ENCODE measurements at places on chromosomes 2 and 18. TPM values are rescaled to one million over a fixed set of nuclear protein-coding genes. Genes with fewer than 3 reads are reported as not detected.
A peak's percentile ranks its signal among the peaks of the same experiment; 100 is the strongest.

DNA sequence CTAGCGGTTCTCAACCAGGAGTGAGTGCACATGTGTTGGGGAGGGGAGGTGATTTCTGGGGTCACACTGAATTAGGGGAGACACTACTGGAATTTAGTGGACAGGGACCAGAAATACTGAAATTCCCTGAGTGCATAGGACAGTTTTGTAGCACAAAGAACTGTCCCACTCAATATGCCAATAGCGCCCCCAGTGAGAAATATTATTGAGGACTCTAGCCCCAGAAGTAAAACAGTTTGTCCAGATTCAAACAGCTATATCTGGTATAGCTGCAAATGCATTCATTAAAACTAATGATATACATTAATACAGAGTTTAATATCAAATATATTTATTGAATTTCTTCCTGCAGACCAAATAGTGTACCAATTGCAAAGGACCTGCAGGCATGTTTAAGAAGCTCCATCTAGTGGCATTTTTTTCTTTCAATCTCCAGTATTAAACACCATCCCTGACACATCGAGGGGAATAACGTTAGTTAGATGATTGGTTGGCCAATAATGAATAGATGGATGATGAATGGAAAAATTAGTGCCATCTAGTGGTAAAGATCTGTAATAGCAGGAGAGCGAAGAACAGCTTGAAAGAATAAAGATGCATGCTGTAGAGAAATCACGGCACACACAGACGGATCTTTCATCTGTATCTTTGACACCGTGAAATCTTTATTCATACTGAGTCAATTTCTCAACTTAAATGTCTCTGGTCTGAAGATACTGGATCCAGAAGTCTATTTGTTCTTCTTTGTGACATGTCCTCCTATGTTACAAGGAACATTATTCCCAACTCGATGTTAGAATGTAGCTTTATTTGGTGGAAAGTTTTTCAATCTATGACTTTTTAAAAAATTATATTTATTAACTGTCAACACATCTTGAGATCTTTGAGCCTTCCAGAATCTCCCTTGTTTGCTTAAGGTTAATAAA lies 62.5 kb downstream of the DHRS9 start:
- no peaks in the 10 kb centered on the region for H3K36me3 ChIP-seq
- no peak overlapping the region for H3K4me3 ChIP-seq
- DNase-seq = peak; percentile 78

DNA sequence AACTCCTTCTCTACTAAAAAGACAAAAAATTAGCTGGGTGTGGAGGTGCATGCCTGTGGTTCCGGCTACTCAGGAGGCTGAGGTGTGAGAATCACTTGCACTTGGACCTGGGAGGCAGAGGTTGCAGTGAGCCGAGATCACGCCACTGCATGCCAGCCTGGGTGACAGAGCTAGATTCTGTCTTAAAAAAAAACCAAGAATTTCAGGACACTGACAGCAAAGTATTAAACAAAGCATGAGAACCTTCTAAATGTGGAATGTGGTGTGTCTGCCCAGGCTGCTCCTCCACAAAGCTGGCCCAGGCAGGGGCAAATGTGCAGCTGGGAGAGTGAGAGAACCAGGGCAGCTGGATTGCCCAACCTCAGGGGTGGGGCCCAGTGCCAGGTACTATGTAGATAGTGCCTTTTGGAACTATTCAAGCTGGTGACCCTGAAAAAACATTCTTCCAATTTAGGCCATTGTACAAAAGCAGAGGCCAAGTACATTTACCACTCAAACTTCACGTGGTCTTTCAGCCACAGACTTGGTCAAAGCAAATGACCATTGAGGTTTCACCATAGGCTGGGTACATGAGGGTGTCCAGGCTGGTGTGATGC lies 6.7 kb upstream of the UGT1A5 start:
- peak; percentile 48 for DNase-seq
- no peak overlapping the region for H3K27ac ChIP-seq
- no peak overlapping the region for H3K4me3 ChIP-seq
- peaks cover 19% of the 10 kb centered on the region for H3K4me1 ChIP-seq

DNA sequence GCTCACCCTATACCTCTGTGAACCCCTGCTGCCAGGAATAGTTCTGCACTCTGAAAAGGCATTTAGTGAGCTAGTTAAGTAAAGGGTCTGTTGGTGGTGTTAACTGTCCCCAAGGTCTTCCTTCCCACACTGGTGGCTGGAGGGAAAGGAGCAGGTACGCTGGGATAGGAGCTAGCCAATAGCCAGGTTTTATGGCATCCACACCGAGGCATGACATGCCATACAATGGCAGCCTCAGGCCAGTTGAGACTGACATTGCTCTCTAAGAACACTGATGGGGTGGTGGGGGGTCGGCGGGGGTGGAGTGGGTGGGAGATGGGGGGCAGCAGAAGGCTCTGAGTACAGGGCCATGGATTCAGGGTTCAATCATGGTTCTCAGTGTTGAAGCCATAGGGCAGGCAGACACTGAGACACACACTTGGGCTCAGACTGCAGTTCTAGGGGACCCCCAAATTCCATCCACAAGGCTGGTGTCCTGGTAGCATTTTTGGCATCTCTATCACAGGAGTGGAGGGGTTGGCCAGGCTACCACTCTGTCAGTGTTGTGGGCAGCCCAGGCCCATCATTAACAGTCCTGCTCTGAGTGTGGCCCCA lies 136.0 kb downstream of the CTIF start:
- H3K27ac ChIP-seq = no peak overlapping the region
- H3K4me3 ChIP-seq = no peak overlapping the region
- H3K27me3 ChIP-seq = no peaks in the 10 kb centered on the region
- H3K4me1 ChIP-seq = no peaks in the 10 kb centered on the region
- no peak for DNase-seq

TEX44 gene
- total RNA-seq = not detected

DNA sequence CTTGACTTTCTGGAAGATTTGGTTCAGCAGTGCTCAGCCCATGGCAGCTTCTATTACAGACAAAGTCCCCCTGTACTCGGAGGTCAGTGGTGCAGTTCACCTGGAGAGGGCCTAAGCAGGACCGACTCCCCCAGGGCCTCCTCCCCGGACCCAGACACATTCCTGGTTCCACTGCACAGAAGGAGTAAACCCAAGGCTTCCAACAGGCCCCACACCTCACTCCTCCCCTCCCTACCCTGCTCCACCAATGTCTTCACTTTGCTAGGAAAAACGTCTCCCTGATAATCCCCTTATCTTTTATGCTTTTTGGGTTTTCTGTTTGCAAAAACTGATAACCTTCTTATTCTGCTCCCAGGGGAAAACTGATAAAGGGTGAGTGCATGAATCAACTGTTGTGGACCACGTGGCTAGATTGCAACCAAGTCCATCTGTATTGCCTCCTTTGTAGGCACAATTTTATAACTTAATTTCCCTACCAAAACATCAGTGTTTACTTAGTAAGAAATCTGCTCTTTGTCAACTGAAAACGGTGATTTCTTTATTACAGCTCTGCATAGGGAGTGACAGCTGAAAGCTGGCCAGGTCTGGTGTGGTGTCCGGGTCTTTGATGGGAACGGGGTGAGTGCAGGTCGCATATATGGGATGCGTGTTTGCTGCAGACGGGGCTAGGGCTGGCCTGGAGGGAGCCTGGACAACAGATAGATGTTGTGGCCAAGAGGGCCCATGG lies 202.5 kb downstream of the GLI2 start:
- H3K4me3 ChIP-seq = no peak overlapping the region
- no peak for DNase-seq
- no peak overlapping the region for H3K27ac ChIP-seq
- H3K27me3 ChIP-seq = no peaks in the 10 kb centered on the region

DNA sequence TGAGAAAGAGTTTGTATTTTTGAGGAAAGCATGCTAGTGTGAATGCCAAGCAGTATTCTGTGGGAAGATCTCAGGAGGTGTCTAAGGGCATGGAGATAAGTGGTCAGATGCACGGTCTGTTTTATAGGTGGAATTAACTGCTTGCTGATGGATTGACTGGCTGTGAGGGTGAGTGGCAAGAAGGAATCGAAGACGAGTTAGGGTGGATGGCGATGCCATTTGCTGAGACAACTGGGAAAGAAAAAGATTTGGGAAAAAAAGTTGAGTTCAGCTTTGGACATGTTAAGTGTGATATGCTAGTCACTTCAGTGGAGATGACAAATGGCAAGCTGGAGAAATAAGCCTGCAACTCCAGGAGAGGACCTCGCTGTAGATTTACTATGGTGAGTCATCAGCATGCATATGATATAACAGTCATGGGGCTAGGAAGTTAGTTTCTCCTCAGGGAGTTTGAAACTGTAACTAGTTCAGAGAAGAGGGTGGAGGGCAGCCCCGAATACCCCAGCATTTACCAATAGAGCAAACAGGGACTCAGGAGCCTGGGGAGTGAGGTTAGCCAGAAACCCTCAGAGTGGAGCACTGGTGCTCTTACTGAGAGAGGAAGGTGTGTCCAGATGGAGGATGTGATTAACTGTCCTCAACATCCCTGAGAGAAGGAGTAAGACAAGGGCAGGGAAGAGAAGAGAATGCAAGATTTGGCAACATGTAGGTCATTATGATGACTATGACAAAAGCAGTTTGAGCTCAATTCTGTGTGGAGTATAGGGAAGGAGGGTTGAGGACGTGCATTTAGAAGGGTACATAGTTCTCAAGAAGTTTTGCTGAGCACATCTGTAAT lies 2.0 kb upstream of the HK2 start:
- peak; percentile 34 for DNase-seq
- H3K27ac ChIP-seq = no peak overlapping the region
- H3K4me3 ChIP-seq = no peak overlapping the region

- DNase-seq = no peak
- no peak overlapping the region for H3K27ac ChIP-seq
- peaks cover 40% of the 10 kb centered on the region for H3K4me1 ChIP-seq
- H3K4me3 ChIP-seq = no peak overlapping the region
- no peaks in the 10 kb centered on the region for H3K27me3 ChIP-seq
Observed at GRCh38 chr2:64832936-64833335, 156.3 kb upstream of the SLC1A4 start.

GRCh38 chr2:75199428-75200011 lies at the start of gene TACR1:
TACR1 (minus strand) TSS chr2:75199520; CDS start chr2:75198934, 586 bp downstream.
- H3K4me1 ChIP-seq = no peaks in the 10 kb centered on the region
- peak; percentile 26 for DNase-seq

GRCh38 chr18:56256659-56257058 lies 381.7 kb downstream of the TXNL1 start:
- H3K4me1 ChIP-seq = peaks cover 6% of the 10 kb centered on the region
- no peaks in the 10 kb centered on the region for H3K27me3 ChIP-seq
- no peak for DNase-seq
- H3K36me3 ChIP-seq = no peaks in the 10 kb centered on the region
- H3K4me3 ChIP-seq = no peak overlapping the region

- no peaks in the 10 kb centered on the region for H3K36me3 ChIP-seq
- H3K27me3 ChIP-seq = no peaks in the 10 kb centered on the region
- no peak for DNase-seq
- H3K4me1 ChIP-seq = no peaks in the 10 kb centered on the region
- no peak overlapping the region for H3K27ac ChIP-seq
Observed at GRCh38 chr18:37242091-37242490, 323.5 kb downstream of the CELF4 start.

ADAM23 gene
- total RNA-seq = not detected

- no peaks in the 10 kb centered on the region for H3K36me3 ChIP-seq
- no peaks in the 10 kb centered on the region for H3K4me1 ChIP-seq
- no peak for DNase-seq
Observed at GRCh38 chr18:75365837-75366236, 61.7 kb downstream of the SMIM21 start.

SERPINB12 gene
- total RNA-seq = not detected

- H3K27ac ChIP-seq = no peak overlapping the region
- no peaks in the 10 kb centered on the region for H3K4me1 ChIP-seq
- DNase-seq = peak; percentile 57
- no peaks in the 10 kb centered on the region for H3K36me3 ChIP-seq
- H3K4me3 ChIP-seq = no peak overlapping the region
Observed at GRCh38 chr18:10100941-10101701, 187.3 kb downstream of the VAPA start.

TRAK2 gene
- total RNA-seq = 19.9 TPM

DNA sequence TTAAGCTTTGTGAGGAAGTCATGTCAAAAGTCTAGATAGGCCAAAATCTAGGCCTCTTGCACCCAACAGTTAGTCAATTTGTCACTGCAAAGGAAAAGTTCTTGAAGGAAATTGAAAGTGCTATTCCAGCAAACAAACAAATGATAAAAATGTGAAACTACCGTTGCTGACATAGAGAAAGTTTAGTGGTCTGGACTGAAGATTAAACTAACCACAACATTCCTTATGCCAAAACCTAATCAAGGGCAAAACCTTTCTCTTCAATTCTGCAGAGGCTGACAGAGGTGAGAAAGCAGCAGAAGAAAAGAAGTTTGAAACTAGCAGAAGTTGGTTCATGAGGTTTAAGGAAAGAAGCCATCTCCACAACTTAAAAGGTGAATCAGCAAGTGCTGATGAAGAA lies 44.0 kb upstream of the LRRTM4 start:
- no peak overlapping the region for H3K4me3 ChIP-seq
- no peaks in the 10 kb centered on the region for H3K27me3 ChIP-seq
- H3K27ac ChIP-seq = no peak overlapping the region
- no peak for DNase-seq
- H3K36me3 ChIP-seq = no peaks in the 10 kb centered on the region
- no peaks in the 10 kb centered on the region for H3K4me1 ChIP-seq

- no peak overlapping the region for H3K4me3 ChIP-seq
- no peak for DNase-seq
- peaks cover 32% of the 10 kb centered on the region for H3K27me3 ChIP-seq
- peaks cover 12% of the 10 kb centered on the region for H3K4me1 ChIP-seq
- no peak overlapping the region for H3K27ac ChIP-seq
- no peaks in the 10 kb centered on the region for H3K36me3 ChIP-seq
Observed at GRCh38 chr2:10932345-10933151, 20.8 kb downstream of the KCNF1 start.

EMX1 gene
- not detected for total RNA-seq

ZNF385B gene
- total RNA-seq = not detected

- no peaks in the 10 kb centered on the region for H3K27me3 ChIP-seq
- no peak overlapping the region for H3K4me3 ChIP-seq
- H3K27ac ChIP-seq = no peak overlapping the region
- H3K36me3 ChIP-seq = no peaks in the 10 kb centered on the region
Observed at GRCh38 chr18:30280186-30280585, 762.4 kb downstream of the DSC3 start.

RAB6C gene
- not detected for total RNA-seq

GRCh38 chr18:43917520-43917919 lies 640.2 kb upstream of the SYT4 start:
- no peak overlapping the region for H3K27ac ChIP-seq
- no peak overlapping the region for H3K4me3 ChIP-seq
- peaks cover 6% of the 10 kb centered on the region for H3K4me1 ChIP-seq
- DNase-seq = no peak

DNA sequence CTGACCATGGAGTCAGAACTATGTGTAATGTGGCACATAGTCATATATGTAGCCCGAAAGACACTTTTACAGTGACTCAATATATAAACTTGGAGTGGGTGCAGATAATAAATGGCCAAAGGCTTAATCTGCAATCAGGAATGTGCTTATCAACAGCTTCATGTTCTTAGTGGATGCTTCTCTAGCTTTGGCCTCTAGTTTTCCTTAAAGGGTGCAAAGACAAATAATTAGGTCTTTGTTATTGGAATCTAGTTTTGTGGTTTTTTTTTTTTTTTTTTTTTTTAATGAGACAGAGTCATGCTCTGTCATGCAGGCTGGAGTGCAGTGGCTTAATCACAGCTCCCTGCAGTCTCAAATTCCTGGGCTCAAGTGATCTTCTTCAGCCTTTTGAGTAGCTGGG lies 625.6 kb downstream of the EPHA4 start:
- no peak overlapping the region for H3K27ac ChIP-seq
- no peaks in the 10 kb centered on the region for H3K4me1 ChIP-seq
- no peaks in the 10 kb centered on the region for H3K36me3 ChIP-seq
- H3K27me3 ChIP-seq = no peaks in the 10 kb centered on the region
- H3K4me3 ChIP-seq = no peak overlapping the region

- H3K4me3 ChIP-seq = no peak overlapping the region
- peaks cover 12% of the 10 kb centered on the region for H3K4me1 ChIP-seq
- H3K27me3 ChIP-seq = no peaks in the 10 kb centered on the region
Observed at GRCh38 chr2:33810046-33810835, 211.1 kb upstream of the FAM98A start.
